Fibroblast of lung (primary cell): ENCODE measurements at places on chromosomes 6 and 20. TPM values are rescaled to one million over a fixed set of nuclear protein-coding genes. Genes with fewer than 3 reads are reported as not detected.
A peak's percentile ranks its signal among the peaks of the same experiment; 100 is the strongest.

Gene RIPOR3
- 4.1 and 4.9 TPM in 2 replicates for total RNA-seq

Gene MUC22
- total RNA-seq: not detected in 2 replicates

Gene GTF3C6
- 44.3 and 47.3 TPM in 2 replicates for total RNA-seq

Gene CNBD2
- 1.3 and 2.6 TPM in 2 replicates for total RNA-seq

Gene HLA-DQB2
- not detected in 2 replicates for total RNA-seq

Gene GSTA2
- not detected in 2 replicates for total RNA-seq

Gene CNKSR3
- 3.9 and 14.0 TPM in 2 replicates for total RNA-seq

Gene DEK
- 148 and 154 TPM in 2 replicates for total RNA-seq

- peak; percentile 44 for DNase-seq
These were observed 21.6 kb downstream of the ADGRG6 start for GRCh38 chr6:142323377-142323776.

DNA sequence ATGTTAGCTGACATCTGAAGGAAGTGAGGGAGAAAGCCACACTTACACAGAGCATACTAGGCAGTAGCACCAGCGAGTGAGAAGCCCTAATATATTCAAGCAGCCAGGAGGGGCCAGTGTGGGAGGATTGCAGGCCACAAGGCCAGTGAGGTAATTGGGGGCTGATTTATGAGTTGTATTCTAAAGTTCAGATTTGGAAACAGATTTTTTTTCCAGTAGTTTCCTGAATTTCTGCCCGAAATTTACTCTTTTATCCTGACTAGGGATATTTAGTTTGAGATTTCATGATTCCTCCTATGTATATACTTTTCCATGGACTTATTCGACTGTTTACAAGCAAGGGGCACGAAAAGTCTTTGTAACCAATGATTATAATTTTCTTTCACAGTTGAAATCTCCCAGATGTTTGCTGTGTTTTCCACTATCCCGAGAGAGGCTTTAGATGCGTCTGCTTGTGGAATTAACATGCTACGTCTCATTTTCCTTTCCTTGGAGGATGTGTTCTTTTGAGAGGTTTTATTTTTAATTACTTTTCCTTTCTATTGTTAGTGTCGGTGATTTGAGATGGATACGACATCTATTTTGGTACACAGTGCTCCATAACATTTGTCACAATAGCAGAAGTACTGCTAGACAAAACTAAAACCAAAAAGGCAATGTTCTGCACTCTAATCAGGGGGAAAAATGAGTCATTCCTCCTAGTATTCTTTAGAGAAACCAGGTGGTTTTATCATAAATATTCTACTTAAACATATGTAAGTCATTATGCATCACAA, 356.3 kb upstream of the HSF2 start:
- peak; percentile 39 for DNase-seq

GRCh38 chr20:37822141-37822601, 80.8 kb upstream of the VSTM2L start:
- DNase-seq: peak; percentile 95

- no peak for DNase-seq
These were observed 29.4 kb upstream of the KIF3B start for GRCh38 chr20:32248043-32248442.

DNA sequence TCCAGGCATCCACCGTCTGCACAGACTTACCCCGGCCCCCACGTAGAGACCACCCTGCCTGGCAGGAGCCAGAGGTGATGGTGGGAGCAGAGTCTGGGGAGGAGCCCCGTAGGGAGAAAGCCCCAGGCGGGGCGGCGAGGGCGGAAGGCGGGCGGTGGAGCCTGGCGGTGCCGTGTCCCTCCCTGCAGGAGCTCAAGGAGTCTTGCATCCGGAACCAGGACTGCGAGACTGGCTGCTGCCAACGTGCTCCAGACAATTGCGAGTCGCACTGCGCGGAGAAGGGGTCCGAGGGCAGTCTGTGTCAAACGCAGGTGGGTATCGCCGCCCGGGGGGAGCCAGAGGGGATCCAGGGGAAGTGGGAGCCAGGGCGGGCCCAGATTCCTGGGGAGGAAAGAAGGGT, 6.0 kb downstream of the CLPSL1 start:
- DNase-seq: no peak

- no peak for DNase-seq
These were observed 64.0 kb downstream of the BMP2 start for GRCh38 chr20:6831461-6831860.

- peak; percentile 54 for DNase-seq
These were observed 386.9 kb upstream of the MAN1A1 start for GRCh38 chr6:119736296-119737021.

DNA sequence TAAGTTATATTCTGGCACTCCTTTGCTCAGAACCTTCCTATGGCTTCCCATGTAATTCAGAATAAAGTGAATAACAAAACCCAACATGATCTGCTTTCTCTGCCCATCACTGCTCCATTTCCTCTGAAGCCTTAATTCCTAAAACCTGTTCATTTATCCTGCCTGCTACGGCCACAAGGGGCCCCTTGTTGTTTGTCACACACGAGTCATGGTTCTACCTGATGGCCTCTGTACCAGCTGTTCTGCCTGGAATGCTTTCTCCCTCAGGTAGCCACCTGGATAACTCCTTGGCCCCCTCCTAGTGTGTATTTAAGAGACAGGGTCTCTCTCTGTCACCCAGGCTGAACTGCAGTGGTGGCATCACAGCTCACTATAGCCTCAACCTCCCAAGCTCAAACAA, 26.8 kb downstream of the ERGIC3 start:
- DNase-seq: no peak

DNA sequence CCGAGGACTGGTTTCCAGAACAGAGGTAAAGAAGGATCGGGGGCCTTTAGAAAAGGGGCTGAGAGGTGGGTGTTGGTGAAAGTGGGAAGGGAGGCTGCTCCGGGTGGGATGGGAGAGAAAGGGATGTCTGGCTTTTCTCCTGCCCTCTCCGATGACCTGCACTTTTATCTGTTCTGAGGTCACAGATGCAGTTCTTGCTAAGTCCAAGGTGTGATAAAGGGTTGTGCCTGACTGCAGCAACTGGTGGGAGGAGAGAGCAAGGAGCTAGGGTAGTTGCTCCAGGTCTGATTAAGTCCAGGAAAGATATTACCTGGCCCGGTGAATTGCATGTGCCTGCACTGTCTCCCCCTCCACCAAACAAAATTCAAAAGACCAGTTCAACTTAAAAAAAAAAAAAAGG, 145.6 kb upstream of the SOX4 start:
- DNase-seq: no peak

- no peak for DNase-seq
These were observed 522.9 kb upstream of the ARID1B start for GRCh38 chr6:156254240-156254639.

DNA sequence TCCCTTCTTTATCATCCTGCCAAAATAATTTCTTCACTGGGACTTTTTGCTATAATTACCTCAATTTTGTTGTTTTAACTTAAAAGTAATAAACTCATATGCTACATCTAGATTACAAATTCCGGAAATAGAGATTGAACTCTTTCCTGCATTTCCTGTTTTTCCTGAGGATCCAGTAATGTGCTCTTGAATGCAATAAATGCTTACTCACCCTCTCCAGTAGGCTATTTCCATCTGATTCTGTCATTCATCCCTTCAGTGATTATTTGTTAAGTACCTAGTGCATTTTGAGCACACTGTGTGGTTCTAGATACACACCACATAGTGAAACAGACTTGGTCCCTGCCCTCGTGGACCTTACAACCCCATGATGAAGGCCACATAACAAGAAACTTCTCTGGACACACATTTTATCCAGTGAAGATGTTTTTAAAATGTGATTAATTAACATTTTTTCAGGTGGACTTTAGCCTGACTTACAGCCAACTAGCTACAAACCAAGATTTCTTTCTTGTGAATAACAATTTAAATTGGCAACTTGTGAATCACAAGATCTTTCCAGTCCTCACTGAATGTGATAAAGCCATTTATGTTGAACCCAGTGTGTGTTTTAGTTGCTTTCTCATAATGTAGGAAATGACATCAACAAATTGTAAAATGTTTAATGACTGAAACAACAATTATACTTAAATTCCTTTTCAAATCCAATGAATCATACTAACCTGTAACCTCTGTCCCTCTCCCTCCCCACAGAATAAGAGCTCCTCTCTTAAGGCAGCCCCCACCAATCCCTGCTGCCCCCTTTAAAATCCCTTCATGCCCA, 272.3 kb downstream of the KHDC1L start:
- DNase-seq: peak; percentile 6

GRCh38 chr6:137010128-137010718, 34.5 kb downstream of the IL20RA start:
- DNase-seq: no peak

DNA sequence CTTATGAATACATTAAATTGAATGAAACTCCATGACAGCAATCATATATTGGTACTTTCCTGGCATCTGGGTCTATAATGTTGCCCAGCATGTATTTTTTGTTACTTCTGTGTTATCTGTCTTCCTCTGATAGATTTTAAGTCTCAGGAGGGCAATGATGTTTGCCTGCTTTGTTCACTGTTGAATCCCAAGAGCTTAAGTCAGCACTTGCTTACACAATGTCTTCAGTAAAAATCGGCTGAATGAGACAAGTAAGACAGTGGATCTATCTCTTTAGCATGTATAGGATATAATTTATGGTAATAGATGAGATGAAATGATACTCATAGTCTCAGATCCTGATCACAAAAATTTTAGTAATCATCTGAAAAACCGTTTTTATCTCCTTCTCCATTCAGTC, 1034.9 kb upstream of the EPHA7 start:
- DNase-seq: no peak

- peak; percentile 82 for DNase-seq
These were observed 223.0 kb upstream of the SYNCRIP start for GRCh38 chr6:85865420-85866369.

DNA sequence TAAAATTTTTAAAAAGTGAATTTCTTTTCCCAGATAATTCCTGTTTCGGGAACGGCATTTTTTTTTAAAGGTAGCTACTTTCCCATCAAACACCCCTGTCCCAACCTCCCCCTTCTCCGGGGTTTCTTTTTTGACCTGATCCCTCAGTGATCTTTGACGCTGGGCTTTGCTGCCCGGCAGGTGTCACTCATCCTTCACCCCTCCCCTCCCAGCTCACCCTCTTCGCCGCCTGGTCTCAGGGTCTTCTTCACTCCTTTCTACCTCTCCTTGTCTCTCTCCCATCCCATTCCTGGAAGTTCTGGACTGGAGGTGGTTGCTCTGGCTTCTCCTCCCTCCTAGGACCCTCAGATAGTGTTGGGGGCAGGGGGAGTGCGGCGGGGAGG, 329 bp upstream of the GPR6 start:
- DNase-seq: no peak

DNA sequence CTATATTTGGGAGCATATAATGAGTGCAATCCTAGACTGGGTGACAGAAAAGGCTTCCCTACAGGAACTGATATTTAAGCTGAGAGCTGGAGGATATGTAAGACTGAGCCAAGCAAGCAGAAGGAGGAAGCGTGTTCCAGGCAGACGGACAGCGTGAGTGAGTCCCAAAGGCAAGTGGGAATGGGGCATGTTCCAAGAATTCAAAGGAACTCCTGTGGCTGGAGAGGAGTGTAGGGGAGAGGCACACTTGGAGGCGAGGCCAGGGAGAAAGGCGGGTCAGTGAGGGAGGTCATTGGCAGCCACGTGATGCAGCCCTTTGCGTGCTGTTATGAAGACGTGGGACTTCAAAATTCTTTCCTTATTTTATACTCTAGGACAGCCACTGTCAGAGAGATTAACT, 27.9 kb upstream of the SGK1 start:
- no peak for DNase-seq

DNA sequence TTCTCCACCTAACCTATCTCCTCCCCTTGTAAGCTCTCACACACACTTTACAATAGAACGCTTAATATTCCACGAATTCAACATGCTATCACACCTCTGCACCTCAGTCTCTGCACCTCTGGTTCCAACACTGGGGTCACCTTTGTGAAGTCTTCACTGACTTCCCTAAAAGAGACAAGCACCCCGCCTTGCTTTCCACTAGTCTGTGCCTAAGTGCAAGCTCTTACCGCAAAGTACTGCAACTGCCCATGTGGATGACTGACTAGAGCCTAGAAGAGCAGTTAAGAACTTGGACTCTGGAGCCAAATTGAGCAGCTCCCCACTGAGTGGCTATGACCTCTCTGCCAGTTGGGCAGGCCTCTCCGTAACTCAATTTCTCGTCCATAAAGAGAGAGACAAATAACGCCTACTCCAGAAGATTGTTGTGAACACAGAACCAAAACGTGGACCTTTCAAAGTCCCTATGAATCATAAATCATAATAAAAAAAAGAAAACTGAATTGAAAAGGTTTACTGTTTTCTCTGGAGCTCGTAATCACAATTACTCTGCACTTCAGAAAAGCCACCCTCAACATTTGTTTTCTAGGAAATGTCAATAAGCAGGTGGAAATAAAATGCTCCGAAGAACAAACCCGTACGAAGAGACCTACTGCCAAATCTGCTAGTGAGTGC, 1.2 kb downstream of the IFNGR1 start:
- peak; percentile 48 for DNase-seq

DNA sequence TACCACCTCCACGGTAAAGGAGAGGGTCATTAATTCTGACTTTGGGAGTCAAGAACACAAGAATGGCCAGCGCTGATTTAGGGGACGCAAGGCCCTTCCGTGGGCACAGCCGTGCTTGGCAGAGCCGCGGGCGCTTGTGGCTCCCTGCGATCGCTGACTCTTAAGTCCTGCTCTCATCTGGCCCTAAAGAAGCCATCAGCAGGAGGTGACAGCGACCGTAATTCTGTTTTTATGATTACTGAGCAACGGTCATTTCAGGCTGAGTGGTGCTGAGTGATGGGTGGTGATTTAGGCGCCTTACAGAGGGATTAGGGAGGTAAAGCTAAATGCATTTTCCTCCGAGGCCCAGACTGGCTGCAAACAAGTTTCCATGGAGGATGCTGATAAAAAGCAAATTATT, 364.6 kb upstream of the SULF2 start:
- DNase-seq: no peak
